NCI-H2029 (cell line): ENCODE measurements at places on chromosomes 5 and 9.

- DNase-seq = no peak
These were observed 211.2 kb upstream of the TBCA start for GRCh38 chr5:77987331-77987730.

DNA sequence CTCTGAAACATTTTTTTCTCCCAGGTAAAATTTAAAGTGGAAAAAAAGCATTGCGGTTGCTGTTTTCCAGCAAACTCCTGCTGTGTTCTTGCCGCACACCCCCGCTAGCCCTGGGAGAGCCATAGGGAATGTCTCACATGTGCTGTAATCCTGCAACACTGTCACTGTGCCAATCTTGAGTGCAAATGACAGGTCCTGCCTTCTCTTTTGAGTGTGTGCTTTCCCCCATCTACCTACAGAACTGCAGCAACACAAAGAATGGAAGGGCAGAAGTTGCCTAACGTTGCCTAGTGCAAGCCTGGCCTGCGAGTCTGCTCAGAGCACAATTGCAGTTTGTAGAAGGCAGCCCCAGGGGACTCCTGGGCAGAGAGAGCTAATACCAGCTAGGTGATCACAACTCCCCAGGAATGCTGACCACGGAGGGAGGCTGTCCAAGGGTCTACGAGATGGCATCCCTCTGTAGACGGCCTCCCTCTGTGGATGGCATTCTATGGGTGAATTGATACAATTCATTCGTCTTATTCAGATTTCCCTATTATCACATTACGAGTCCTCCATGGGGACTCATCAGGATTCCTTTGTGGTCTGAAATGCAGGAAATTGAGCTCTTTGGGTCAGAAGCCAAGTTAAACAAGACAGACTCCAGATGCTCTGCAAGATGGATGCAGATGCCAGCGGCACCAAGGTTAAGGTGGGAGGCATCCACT lies 172.6 kb upstream of the S1PR3 start:
- DNase-seq = peak; percentile 55

DNA sequence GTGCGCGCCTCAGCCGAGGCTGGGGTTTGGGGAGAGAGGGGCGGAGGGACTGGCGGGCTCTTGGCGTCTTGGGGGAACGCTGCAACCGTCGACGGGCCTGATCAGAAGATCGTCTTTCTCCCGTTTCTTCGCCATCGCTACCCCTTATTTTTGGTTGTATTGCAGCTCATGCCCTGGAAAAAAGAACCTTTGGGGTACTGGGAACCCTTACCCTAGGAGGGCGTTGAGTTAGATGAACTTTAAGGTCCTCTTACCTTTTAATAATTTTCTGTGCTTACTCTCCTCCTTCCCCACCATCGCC lies 719 bp downstream of the PAIP2 start:
- no peak for DNase-seq

- no peak for DNase-seq
These were observed 28.3 kb downstream of the SLC25A48 start for GRCh38 chr5:135862744-135863143.

GRCh38 chr5:79031485-79031867 lies 38.0 kb downstream of the DMGDH start:
- DNase-seq = no peak

DNA sequence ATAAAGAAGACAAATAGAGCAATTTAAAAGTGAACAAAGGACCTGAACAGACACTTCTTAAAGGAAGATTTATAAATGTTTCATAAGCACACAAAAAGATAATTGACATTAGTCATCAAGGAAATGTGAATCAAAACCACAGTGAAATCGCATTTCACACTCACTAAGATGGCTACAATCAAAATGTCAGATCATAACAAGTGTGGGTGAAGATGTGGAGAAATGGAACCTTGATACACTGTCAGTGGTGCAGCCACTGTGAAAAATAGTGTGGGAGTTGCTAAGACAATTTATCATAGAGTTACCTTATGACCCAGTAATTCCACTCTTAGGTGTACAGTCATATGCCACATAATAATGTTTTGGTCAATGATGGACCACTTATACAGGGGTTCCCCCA lies 54.5 kb upstream of the HTR4 start:
- no peak for DNase-seq

DNA sequence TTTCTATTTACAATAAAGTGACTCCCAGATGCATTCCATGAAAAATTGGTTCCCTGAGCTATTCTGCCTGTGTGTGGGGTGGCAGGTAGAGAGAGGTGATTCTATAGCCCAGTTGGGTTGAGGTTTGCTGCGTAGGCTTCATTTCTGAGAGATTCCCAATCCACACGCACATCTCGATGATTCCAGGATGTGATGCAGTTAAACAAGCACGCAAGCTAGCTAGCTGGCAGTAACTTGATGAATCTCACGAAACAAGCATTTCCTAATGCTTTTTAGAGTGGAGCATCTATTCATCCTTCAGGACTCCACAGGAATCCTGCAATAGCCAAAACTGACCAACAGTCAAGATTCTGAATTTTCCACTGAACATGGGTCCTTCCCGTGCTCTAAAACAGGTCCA lies 43.8 kb upstream of the CER1 start:
- no peak for DNase-seq

DNA sequence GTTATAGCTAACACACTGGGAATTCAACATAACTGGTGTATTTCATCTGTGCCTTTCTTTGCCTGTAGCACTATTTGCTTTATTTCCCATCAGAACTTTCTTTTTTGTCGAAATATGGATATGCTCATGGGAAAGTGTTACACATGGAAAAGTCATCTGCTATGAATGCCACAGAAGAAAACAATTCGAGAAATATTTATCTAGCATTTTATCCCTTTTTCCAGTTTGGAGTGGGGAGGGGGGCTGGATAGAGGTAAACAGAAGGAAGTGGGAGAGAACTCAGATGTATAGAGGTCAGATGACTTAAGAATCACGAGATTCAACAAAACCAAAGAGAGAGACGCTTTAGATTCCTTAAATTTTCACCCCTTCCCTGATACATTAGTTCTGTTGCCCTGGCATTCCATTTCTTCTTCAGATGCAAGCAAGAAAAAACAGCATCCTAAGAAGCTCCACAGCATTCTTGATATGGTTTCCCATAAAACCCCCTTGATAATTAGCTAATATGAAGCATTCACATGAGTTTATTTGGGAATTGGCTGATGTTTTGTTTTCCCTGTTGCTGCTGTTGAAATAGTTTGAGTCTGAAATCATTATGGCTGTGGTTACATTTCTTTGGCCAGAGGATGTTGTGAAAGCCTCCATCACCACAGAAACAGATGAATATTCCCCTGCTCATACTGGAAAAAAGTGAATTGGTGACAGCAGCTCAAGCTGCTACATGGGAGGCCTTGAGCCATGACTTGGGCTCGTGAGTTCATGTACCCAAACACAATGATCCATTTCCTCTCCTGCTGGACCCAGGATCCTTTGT lies 335.8 kb upstream of the DAB2 start:
- DNase-seq = no peak

- no peak for DNase-seq
These were observed 573 bp upstream of the SPATA24 start for GRCh38 chr5:139404484-139404840.

DNA sequence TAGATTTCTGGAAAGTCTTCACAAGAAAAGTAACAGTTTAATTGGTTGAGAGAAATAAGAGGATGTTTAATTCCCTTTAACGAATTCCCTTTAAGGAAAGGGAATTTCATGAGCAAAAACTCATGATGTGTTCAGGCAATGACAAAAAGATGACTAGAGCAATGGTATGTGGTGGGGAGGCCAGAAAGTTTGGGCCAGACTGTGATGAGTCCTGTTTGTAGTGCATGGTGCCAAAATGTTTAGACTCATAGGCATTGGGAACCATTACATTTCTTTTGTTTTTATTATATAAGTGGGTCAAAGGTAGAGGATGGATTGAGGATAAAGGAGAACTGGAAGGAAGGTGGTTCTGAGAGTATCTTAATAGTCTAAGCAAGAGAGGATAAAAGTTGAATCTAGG lies 10.9 kb downstream of the CNTRL start:
- no peak for DNase-seq

- DNase-seq = no peak
These were observed 223.5 kb upstream of the TNC start for GRCh38 chr9:115341426-115341825.

DNA sequence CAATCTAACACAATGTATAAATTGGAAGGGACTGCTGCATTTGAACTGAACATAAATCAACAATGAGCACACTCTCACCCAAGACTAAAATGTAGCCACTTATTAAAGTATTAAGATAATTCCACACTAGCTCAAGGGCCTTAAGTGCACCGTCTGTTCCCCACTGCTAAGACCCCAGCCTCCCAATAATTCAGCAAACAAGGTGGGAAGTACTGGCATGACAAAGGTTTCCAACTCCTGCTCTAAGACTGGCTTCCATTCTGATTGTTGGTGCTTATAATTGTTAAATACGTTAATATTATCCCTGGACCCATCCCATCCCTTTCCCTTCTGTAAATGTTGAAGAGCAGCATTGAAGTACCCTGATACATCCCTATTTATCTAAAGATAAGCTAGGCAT lies 636.7 kb downstream of the NR2F1-AS1 start:
- no peak for DNase-seq

GRCh38 chr5:81495286-81495685 lies 101.4 kb upstream of the ACOT12 start:
- DNase-seq = no peak

- DNase-seq = no peak
These were observed 188.8 kb upstream of the GLRA1 start for GRCh38 chr5:152113401-152113800.

GRCh38 chr5:10987925-10988504 lies 227.0 kb upstream of the DAP start:
- no peak for DNase-seq

- peak; percentile 28 for DNase-seq
These were observed 179.5 kb downstream of the TRIO start for GRCh38 chr5:14322437-14323187.

DNA sequence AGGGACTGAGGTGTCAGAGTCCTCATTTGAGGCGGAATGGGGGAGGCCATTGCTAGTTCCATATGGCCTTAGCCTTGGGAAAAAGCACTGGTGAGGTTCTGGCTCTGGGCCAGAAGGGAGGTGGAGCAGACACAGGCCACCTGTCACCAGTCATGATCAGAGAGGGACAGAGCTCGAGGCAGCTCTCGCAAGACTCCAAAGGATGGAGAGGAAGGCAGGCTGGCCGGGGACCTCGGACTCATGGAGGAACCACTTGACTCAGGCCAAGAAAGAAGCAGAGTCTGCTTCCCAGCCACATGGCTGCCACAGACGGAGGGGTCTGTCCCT lies 29.2 kb upstream of the NSMF start:
- peak; percentile 86 for DNase-seq

DNA sequence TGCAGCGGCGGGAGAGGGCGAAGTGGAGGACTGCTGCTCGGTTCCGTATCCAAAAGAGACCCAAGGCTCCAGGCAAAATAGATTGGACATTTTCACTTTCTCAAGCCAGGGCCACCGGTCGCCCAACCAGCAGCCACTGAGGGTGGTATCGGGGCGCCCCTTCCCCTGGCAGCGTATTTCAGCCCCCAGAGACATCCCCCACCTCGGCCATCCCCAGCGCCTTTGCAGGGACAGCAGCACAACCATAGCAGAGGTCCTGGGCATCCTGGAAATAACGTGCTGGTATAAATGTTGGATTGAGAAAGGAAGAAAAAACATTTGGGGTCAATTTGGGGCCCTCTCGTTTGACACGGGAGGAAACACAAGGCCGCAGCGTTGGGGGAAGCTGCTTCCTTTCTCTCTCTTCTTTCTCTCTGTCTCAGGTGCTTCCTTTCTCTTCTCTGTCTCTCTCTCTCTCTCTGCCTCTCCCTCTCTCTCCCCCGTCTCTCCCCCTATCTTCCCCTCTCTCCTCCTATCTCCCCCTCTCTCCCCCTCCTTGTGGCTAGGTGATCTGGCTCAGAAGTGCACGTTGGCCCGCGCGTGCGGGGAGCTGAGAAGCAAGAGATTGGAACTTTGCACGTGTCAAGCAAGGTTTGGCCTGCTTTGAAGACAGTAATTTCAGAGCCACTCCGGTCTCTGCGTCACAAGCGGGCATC lies 624 bp upstream of the RETREG1 start:
- DNase-seq = no peak

GRCh38 chr9:112755016-112755427 lies 4.5 kb downstream of the SNX30 start:
- no peak for DNase-seq

DNA sequence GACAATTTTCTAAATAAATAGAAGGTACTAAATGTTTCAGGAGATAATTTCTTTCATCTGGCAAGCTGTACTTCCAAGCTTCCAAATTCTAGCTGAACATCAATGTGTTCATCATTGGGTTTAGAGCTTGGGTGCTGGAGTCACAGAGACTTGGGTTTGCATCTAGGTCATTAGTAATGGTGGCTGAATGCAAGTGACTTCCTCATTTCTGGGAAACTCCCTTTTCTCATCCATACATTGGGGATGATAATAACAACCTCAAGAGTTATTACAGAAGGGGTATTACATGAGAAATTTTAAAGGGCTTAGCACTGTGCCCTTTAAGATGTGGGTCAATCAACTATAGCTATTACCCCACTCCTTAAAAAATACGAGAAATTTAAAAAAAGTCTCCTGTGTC lies 41.1 kb upstream of the KLF4 start:
- no peak for DNase-seq

DNA sequence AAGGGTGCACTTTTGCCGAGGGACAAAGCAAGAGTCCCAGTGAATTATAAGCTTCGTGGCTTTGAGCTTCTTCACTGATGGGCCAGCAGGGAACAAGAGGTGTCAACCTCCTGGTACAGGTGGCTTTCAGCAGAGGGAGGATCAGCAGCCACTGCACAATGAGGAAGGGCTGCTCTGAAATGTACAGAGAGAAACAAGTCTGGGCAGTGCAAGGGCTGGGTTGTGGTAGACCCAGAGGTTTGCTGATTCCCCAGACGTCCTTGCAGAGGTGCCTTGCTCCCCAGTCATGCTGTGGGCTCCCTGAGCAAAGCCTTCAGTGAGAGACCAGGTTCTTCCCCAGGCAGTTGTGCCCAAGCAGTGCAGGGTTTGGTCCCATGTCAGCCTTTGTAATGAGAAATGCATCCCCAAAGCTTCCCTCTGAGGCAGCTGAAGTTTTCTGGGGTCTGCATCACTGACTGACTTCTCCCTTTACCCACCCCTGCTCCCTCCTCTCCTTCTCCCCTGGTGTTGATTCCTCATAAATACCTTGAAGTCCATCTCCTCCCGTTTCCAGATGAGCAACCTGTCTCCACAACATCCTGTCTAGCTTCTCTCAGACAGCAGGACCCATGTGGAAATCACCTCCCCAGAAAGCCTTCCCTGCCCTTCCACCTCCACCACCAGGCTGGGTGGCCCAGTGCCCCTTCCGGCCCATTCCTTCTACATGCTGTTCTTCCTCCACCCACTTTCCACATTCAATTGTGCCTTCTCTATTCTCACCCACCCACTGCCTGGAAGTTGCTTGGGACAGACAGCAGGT lies 599.6 kb upstream of the ADAMTS16 start:
- DNase-seq = no peak

- DNase-seq = peak; percentile 62
These were observed 23.1 kb upstream of the NSMF start for GRCh38 chr9:137482094-137482781.

GRCh38 chr9:81620002-81620390 lies 69.4 kb downstream of the TLE1 start:
- no peak for DNase-seq
